ENCODE measurements at places on chromosomes 7 and 10.
A peak's percentile ranks its signal among the peaks of the same experiment; 100 is the strongest.

DNA sequence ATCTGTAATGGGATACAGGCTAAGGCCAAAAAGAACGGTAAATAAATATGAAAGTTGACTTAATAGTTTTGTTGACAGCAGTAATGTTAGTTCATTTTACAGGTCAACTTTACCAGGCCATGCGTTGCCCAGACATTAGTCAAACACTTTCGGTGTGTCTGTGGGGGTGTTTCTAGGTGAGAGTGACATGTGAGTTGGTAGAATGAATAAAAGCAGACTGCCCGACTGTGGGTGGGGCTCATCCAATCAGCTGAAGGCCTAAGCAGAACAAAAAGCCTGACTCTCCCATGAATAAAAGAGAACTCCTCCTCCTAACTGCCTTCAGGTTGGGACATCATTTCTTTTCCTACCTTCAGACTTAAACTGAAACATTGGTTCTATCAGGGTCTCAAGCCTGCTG, 132.3 kb downstream of the MTPAP start:
- DNase-seq = no peak

- no peak for DNase-seq
These were observed 17.5 kb upstream of the JAKMIP3 start for GRCh38 chr10:132048294-132048667.

- DNase-seq = no peak
These were observed 26.1 kb upstream of the MRC1 start for GRCh38 chr10:17782921-17783665.

DNA sequence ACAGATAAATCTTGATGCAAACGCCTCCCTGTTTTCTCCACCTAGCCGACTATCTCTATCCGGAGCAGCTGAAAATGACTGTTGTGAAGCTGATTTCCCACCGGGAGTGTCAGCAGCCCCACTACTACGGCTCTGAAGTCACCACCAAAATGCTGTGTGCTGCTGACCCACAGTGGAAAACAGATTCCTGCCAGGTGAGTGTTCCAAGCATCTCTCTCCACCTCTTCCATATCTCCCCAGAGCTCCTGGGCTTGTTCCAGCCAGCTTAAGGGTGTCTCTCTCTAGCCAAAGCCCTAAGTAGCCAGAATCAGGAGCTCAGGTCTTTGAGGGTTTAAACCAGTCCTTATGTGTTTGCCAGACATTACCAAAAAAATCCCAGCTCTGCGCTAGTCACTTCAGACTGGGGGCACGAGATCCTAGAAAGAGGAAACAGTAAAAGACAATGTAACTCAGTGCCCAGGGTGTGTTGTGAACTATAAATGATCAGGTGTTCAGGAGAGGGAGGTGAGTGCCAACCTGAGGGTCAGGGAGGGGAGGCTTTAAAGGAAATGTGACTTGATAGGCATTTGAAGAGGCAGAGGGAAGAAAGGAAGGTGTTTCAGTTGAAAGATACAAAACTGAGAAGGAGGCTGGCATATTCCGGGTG, 4.4 kb downstream of the PLAU start:
- no peak for DNase-seq

GRCh38 chr10:11830836-11831519, 7.8 kb downstream of the PROSER2 start:
- no peak for DNase-seq

- no peak for DNase-seq
These were observed 5.3 kb upstream of the NT5C3A start for GRCh38 chr7:33067921-33068320.

GRCh38 chr7:116215551-116215950, 5.2 kb downstream of the TES start:
- no peak for DNase-seq

DNA sequence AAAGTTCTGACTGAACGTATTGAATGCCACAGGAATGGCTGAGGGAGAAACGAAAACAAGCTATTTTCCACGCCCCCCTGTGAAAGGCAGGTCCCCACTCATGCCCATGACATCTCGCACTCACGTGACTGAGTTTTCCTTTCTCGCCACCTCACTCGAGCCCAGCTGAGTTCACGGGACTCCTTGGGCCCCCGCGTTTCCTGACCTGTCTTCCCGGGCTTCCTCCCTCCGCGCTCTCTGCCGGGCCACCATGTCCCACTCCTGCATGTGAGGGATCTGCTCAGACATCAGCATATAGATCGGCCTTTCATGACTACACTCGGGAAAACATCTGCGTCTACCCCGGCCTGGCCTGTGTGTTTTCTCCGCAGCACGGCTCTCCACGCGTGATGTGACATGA, 226.0 kb upstream of the ADARB2 start:
- no peak for DNase-seq

DNA sequence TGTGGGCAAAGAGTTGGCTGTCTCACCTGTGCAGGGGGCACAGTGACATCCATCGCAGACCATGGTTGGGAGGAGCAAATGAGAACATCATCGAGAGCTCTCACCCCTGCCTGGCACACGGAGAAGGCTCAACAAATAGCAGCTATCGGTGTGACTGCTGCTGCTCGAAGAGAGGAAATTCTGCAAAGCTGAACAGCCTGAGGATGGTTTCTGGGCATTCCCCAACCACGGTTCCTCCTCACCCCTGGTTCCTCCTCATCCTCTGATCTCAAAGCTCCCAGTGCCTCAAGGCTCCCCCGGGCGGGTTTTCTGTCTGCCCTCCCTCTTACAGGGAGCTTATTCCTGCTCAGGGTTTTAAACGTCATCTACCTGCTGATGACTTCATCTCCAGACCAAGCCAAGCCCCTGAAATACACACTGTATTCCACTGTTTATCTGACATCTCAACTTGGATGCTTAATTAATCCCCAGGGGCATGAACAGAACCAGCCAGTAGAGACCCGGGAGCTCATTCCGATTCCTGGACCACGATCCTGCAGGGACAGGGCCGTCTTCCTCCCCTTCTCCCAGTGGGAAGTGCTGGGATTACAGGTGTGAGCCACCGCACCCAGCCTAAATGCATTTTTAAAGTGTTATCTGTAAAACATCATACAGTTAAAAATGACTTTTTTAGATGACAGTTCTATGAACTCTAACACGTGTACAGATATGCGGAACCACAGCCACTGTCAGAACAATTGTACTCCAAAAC, 19.5 kb upstream of the NOM1 start:
- no peak for DNase-seq

GRCh38 chr10:85315657-85316056, 987.3 kb downstream of the CCSER2 start:
- no peak for DNase-seq

DNA sequence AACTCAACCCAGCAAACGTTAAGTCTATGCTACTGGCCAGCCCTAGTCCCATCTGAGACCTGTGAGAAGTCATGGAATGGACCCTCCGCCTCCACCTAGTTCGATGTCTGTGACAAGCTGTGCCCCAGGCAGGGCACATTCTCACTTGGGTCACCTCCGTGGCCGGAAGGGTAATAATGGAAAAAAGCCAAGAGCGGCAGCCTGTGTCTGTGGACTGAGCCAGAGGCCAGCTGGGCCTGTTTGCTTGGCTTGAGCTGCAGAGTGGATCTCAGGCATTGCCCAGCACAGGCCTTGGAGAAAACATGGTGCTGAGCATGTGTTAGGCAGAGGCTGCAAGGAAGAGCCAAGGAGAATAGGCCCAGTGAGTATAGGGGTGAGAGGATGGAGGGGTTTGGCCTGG, 97.8 kb downstream of the GALNT17 start:
- no peak for DNase-seq

GRCh38 chr7:127404286-127405072, 12.0 kb upstream of the ZNF800 start:
- no peak for DNase-seq

GRCh38 chr10:99531696-99532593, 797 bp upstream of the NKX2-3 start:
- no peak for DNase-seq

DNA sequence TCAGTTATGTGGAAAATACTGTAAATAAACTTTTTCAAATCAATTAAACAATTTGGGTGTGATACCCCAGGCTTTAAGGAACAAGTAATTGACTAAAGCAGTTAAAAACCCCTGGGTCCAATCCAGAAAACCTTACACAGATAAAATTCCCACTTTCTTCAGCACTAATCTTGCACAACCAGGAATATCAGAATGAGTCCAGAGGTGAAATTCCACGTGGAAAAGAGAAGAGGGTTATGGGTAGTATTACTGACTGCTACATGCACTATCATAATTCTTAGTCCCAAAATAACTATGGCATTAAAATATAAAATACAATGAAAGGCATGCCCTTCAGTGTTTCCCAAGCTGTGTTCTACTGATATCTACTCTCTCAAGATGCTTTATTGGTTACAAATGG, 135.7 kb upstream of the STEAP4 start:
- DNase-seq = no peak

DNA sequence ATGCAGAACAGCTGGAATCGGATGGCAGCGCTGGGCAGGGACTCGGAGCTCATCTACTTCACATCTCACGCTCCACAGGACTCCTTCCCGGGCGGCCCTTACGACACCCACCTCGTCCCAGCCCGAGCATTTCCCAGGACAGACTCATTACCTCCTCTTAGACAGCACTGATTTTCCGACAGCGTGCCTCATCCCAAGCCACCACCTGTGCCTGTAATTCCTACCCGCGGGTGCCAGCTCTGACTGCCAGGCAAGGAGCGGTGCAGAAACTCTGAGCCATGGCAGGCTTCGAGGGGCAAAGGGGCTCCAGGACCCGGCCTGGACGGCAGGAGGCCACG, 25.6 kb downstream of the GPER1 start:
- no peak for DNase-seq

DNA sequence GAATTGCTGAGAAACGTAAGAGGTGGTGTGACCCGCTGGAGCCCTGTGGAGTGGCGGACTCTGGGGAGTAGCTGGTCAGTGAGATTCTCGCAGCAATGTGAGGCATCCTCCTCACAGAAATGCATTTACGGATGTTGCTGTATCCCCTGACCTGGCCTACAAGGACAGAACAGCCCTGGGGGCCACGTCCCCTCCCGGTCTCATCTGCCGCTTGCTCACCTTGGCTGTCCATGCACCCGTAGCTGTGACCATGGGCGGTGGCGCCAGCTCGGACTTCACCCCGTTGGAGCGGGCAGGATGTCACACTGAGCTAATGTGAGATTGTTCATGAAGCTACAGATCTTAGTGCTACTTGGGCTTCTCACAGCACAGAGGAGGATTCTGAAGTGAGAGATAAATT, 193.8 kb downstream of the EBF3 start:
- no peak for DNase-seq

DNA sequence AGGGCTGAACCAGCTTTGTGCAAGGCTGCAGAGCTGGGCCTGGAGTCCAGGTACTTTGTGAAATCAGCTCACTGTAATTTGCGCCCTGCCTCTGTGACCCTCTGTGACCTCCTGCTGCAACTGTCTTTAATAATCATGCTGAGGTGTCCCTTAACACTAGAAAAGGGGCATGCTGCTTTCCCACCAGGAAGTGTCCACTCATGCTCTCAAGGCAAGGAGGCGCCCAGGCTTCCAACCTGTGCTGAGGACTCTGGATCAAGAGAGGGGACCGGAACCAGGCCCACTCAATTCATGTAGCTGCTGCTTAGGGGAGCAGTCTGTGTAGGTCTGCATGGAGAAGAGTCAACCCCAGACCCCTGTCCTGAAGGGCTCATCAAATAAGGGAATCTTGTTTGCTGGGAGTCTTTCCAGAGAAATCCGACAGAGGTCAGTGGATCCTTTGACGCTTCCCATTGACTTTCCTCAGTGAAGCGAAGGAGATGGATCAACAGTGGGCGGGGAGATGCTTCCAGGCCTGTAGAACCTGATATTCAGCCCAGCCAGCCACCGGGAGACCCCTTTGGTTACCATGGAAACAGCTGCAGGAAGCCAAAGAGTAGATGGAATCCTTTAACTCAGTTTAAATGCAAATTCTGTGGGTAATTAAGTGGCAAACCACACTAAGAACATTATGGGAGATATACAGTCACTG, 945.9 kb downstream of the GRID1 start:
- peak; percentile 30 for DNase-seq

- peak; percentile 68 for DNase-seq
These were observed 639 bp downstream of the DYDC2 start for GRCh38 chr10:80356989-80357850.

DNA sequence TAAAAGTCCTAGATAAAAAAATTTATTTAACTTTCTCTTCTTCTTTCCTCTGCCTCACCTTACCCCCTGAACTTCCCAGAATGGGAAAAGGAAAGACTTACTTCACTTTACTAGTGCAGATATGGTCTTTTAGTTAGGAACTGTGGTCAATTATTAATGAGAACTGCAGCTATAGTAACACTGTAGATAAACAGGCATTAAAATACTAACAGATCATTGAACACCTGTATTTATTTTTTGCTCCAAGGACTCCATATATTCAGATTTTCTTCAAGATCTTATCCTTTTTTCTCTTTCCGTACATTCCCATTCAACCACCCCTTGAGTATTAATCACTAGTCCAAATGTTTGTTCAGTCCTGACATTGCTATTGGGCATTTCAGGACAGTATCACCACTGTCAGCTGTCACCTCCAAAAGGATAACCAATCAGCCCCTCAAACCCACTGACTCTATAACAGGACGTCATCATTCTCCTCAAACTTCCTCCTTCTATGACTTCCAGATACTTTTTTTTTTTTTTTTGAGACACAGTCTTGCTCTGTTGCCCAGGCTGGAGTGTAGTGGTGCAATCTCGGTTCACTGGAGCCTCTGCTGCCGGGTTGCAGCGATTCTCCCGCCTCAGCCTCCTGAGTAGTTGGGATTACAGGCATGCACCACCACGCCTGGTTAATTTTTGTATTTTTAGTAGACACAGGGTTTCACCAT, 4.2 kb downstream of the CPVL start:
- DNase-seq = no peak

DNA sequence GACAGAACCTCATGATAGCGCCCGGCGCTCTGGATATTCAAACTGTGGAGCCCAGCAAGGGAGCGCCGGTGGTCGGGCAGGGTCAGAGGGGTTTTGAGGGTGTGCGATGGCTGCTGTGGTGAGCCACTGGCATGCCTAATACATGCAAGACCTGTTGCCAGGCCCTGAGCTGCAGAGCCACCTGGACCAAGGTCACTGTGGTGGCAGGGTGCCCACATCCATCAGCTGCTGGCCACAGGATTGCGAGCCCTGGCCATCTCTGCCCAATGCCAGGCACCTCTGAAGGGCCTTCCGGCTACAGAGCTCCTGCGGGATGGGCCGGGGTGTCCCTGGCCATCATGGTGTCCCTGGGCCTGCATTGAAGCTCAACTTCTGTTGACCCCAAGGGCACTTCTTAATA, 123.0 kb upstream of the TNRC18 start:
- DNase-seq = no peak

- no peak for DNase-seq
These were observed 30.3 kb upstream of the IL6 start for GRCh38 chr7:22696541-22697228.

GRCh38 chr7:20895563-20895962, 108.9 kb upstream of the SP8 start:
- no peak for DNase-seq

DNA sequence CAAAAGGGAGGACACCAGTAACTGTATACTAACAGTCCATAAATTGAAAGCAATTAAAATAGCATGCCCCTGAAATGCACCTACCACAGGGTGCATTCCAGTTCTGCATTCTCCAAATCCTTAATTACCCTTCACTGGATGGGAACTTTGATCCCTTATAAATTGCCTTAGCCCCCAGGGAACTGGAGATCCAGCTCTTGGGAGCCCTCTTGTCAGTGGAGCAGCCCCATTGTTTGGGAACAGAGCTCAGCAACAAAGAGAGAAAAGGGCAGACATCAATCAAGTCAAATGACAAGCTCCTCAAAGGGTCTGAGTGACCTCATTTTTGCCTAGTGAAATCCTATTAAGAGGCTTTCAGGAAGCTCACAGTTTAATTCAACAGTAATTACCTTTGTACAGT, 472.6 kb downstream of the XPNPEP1 start:
- DNase-seq = peak; percentile 52
